ENCODE measurements at places on chromosomes 6 and 20.

GRCh38 chr6:93792746-93793145 is 373.4 kb upstream of the EPHA7 start:
- no peak for DNase-seq

DNA sequence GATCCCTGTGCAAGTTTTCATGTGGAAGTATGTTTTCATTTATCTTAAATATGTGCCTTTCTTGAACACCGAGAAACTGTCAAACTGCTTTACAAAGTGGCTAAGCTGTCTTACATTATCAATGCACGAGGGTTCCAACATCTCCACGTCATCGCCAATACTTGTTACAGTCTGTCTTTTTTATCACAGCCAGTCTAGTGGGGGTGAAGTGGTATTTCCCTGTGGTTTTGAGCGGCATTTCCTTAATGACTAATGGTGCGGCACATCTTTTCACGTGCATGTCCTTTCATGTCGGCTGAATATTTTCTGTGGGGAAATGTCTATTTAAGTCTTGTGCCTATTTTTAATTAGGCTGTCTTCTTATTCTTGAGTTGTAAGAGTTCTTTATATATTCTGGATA is 280.4 kb downstream of the FOXC1 start:
- DNase-seq = no peak

GRCh38 chr20:56957737-56958553 is 308.5 kb downstream of the BMP7 start:
- DNase-seq = no peak

DNA sequence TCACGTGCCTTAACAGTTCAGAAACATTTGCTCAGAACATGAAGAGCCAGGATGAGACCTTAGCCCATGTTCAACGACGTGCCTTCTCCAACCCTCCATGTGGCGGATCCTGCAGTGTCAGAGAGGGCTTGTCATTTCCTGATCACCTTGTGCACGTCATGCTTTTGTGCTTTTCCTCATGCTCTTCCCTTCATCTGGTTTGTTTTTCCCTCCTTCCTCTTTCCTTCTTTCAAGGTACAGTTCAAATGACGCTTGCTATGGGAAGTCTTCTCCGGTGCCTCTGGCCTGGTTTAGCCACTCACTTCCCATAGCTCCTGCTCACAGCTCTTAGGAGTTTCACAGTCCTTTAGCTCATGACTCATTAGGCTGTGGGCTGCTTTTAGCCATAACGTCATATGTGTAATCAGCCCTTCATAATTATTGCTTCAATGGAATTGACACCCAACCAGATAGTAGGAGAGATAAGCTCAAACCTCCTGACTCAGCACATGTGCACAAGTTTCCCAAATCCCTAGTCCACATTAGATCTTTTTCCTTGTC is 102.7 kb upstream of the CNKSR3 start:
- no peak for DNase-seq

DNA sequence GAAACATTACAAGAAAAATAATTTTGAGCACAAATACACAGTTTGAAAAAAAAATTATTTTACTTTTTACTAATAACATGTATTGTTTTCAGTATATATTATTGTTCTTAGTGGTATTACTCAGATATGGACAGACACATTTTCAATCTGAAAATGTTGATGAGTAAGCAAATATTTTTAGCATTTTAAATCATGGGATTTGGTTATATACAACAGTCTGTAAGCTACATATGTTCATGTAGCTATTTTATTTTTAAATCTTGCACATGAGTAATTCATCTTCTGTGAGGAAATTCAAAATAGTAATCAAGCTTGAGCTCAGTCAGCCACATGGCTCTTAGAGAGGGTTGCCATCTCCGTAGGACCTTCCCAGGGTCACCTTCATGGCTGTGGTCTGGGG is 471.9 kb downstream of the QKI start:
- DNase-seq = no peak

DNA sequence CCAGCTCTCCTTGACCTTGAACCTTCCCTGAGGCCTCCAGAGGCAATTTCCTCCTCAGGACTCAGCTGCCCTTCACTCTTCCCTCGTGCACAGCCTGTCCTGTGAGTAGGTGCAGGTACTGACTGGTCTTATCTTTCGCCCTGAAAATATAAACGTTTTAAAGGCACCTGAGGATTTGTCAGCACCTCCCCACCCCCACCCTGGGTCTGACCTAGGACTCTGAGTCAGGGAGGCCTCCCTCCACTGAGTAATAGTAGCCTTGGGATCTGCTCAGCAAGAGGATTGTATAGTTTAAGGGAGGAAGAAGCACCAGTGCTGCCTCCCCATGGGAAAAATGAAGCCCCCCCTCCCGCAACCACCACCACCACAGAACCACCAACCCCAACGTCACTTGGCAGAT is 54.6 kb downstream of the PPARD start:
- no peak for DNase-seq

GRCh38 chr6:168186438-168186837 is 107.4 kb upstream of the FRMD1 start:
- no peak for DNase-seq

DNA sequence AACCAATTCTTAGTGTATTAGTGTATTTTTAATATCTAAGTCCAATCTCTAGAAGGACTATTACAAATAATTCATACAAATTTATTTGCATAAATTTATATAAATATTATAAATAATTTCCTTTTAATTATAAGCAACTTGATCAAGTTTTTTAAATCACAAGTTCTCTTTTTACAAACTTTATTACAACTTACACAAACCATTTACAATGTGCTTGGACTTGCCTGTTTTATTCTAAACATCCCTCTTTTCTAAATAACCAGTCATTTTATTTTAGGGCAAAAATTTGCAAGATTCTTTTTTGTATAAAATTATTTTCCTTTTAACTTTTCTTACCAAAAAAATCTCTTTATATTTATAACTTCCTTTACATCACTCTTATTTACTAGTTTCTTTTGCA is 83.5 kb upstream of the SYNCRIP start:
- DNase-seq = no peak

- no peak for DNase-seq
Measured at GRCh38 chr6:6314596-6314995, 5.9 kb downstream of the F13A1 start.

DNA sequence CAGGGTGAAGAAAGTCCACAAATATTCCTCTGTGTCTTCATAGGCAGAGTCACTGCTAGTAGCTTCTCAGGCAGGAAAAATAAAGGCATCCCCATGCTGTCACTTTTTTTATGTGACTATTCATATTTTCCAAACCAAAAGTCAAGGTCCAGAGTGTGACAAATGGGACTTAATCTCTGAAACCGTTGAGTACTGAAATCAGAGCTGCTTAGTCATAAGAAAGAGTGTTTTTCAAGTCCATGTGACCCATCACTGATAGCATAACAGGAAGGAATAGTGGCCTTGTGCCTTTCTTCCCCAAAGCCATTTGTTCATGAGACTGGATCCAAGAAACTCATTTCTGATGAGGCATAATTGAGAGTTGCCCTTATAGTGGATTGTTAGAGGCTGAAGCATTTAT is 210.3 kb upstream of the TSHZ2 start:
- DNase-seq = no peak

DNA sequence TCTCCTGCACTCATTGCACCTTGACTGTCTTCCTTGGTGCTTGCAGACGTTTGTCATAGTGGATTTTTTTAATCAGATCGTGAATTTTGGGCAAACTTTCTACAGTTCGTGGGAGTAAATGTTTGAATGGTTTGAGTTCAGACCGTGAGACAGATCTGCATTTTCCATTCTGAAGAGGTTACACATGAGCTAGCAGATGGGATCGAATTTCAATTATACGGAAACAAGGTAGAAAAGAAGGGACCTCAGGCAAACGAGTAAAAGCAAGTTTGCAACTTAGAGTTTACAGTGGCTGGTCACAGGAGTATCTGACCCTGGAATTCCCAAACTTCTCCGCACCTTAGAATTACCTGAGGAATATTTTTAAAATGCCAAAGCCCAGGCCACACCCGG is 17.2 kb upstream of the NCR2 start:
- no peak for DNase-seq

- DNase-seq = no peak
Measured at GRCh38 chr6:159819932-159820640, 20.0 kb downstream of the PNLDC1 start.

DNA sequence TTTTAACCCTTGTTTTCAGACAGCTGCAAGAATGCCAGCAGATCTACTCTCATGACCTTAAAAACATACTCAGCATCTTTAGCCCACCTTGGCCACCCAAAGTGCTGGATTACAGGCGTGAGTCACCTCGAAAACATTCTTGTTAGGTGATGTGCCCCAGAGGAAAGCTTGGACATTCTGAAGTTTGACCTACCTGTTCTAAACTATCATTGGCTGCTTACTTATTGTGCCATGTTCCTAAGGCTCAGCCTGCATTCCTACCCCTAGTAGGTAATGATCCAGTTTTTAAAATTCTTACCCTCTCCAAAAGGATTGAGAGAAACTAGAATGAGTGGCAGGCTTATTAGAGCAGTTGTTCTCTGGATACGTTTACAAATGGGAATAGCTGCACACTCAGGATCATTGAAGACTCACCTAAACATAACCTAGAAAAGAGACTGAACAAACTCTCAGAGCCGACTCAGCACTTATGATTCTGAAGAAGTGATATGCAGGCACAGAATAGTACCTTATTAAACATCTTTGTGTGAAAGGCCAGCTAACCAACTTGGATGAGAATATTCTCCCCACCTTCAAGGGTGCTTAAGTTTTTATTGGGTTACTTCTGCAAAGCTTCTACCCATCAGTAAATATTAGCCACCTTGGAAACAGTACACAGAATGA is 362.1 kb downstream of the NRN1 start:
- no peak for DNase-seq

DNA sequence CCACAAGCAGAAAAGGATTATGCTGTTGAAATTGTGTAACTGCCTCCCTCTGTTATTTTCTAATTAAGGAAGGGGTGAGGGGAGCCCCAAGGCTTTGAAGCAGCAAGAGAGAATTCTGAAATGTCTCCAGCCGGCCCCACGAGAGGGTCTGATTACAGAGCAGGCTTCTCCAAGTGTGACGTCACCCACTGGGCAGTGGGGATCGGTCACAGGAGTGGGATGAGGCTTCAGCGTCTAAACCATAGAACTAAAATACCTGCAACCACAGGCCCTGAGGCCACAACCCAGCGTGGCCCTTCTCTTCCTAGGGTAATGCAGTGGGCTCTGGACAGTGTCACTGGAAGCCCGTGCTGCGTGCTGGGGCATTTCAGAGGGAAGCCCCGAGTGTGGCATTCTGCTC is 38.6 kb upstream of the APCDD1L start:
- no peak for DNase-seq

DNA sequence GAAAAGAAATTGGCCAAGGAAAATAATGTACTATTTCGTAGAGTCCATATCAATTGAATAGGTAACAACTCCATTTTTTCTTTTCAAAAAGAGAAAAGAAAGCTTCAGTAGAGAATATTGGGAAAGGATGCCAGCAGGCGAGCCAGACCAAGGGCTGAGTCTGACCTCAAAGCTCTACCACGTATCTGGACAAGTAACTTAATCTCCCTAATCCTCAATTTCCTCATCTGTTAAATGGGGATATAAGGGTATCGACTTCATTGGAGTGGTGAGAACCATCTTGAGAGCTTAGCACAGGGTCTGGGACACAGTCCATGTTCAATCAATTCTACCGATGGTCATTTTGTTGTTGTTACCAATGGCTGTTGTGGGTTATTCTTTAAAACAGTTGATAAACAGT is 63.2 kb upstream of the TBC1D7 start:
- DNase-seq = no peak

- DNase-seq = no peak
Measured at GRCh38 chr6:47000842-47001241, 41.3 kb downstream of the ADGRF1 start.

- no peak for DNase-seq
Measured at GRCh38 chr6:14966096-14966905, 279.6 kb upstream of the JARID2 start.

DNA sequence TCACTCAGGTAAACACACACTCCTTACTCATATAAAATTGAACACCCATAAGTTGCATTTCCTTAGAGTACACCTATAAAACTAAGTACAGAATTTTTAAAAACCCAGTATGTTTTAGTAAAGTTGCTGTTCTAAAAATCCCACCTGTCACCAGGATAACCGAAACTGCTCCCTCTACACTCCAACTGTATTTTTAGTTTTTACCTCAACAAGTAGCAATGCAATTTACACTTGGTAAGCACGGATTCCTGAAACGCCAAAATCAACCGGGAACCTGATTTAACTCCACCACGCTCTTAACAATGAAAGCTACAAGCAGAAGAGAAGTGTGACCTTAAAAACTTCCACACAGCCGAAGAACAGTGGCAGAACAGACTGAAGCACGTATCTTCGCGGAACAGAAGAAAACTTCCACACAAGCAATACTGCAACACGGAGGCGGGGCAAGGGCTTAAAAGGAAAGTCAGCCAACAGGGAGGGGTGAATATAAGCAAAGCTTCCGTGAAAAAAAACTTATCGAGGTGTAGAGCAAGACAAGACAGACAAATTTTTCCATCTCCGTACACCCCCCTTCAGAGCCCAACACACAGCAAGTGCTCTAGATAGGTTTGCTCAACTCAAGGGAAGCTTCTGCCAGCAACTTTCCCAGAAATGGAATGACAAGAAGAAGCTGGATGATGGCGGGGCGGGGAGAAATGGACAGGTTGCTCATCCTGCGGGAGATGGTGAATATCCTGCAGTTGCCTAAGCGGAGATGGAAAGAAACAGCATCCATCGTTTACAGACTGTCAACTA is 1.4 kb downstream of the STAU1 start:
- peak; percentile 46 for DNase-seq

DNA sequence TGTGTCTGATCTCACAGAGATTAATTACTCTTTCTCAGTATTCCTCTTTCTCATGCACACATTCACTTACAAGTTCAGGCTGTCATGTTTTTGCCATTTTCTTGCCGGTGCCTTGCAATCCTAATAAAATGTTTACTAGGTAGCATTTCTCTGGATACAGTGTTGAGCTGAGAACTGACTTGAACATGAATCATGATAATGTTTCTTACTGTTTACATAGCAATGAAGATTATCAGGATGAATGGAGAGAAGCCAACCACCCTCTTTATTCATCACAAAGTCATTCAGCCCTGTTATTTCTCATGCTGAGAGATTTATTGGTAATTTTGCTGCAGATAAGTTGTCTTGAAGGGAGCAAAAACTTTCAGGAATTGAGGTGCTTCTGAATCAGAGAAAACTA is 185.5 kb upstream of the ECI2 start:
- no peak for DNase-seq

- DNase-seq = no peak
Measured at GRCh38 chr20:50142812-50143211, 10.7 kb downstream of the PEDS1 start.

DNA sequence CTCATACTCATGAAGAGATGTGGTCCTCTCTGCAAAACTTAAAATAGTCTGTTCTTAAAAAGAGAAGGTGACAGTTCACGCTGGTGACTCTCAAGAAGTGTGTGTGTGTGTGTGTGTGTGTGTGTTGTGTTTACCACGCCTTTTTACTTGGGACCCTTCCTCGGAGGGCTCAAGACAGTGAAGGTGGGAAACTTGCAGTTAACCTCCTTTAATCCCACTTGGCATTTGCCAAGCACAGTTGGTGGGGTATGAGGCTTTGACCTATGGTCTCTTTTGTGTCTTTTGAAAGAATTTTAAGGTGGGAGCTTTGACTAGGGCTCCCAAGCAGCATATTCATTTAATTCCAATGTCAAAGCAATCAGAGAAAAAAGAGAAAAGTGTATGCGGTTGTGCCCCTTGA is 395.8 kb downstream of the TFAP2B start:
- DNase-seq = no peak

Data from stimulated activated CD8-positive, alpha-beta memory T cell treated with anti-CD3 and anti-CD28 coated beads, Interleukin-4, amount 100 ng/mL, for 24 hours (primary cell).